ENCODE measurements at places on chromosomes 1 and 21.

- no peak for DNase-seq
Measured at GRCh38 chr1:117645343-117645742, 39.5 kb downstream of the TENT5C start.

DNA sequence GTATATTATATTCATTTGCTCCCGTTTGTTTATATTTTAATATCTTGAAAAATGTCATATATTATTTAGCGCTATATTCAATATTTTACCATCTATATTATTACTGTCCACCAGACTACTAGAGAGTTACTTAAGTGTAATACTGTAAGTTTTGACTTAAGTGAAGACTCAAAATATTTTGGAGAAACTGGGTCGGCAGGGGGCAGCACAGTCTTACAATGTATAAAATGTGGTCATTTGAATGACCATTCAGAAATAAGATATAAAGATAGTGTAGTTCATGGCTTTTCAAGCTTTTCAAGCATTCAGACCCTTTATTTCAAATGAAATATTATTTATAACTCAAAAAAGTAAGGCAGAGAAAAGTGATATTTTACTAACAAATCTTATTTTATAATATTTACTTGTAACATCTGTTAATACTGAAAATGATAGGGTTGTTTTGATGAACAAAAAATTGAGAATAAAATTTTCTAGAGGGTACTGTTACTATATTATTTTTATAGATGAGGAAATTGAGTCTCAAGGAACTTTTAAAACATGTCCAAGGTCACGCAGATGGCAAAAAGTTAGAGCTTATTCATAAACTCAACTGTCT is 89.0 kb upstream of the SERTAD4 start:
- DNase-seq: no peak

DNA sequence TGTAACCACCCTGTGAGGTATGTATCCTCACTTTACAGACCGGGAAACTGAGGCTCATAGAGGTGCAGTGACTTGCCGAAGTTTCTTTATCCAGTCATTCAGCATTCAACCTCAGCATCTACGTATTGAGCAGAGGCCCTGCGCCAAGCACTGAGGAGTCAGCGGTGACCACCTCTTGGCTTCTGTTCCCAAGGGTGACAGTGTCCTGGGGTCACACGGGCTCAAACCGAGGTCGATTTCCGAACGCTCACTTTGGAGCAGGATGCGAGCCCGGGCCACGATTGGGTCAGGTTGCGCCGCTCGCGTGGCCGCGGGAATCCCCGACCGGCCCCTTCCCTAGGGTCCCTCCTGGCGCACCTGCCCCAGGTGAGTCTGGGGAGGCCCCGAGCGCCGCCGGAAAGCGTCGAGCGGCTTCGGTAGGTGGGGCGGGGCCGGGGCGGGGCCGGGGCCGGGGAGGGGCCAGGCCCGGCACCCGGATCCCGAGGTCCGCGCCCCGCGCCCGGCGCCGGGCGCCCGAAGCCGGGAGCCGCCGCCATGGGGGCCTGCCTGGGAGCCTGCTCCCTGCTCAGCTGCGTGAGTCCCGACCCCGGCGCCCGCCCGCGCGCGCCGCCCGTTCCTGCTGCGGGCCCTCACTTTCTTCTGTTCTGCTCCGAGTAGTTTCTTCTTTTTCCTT is at the start of gene SERINC2:
Gene SERINC2, plus strand, starts transcription at position 482 of the 673 bp plus-strand sequence. Its CDS starts 53 bp downstream, at position 535.
- peak; percentile 48 for DNase-seq

GRCh38 chr1:67339623-67340343 is 32.1 kb downstream of the IL12RB2 start:
- DNase-seq: no peak

DNA sequence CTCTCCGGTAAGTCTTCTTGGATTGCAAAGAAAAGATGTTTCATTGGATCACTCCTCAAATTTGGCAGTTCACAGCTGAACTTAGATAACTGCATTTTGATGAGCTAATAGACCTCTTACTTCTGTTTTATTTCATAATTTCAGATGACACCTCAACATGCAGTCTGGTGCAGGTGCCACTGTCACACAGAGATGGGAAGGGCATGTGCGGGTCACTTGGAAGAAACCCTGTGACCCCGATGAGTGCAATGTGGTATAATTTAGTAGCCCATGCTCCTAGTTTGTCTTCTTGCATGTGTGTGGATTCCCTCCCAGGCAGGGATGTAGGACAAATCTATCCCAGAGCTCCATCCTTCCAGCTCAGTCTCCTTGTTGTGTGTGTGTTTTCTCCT is 481 bp upstream of the SLAMF1 start:
- no peak for DNase-seq

DNA sequence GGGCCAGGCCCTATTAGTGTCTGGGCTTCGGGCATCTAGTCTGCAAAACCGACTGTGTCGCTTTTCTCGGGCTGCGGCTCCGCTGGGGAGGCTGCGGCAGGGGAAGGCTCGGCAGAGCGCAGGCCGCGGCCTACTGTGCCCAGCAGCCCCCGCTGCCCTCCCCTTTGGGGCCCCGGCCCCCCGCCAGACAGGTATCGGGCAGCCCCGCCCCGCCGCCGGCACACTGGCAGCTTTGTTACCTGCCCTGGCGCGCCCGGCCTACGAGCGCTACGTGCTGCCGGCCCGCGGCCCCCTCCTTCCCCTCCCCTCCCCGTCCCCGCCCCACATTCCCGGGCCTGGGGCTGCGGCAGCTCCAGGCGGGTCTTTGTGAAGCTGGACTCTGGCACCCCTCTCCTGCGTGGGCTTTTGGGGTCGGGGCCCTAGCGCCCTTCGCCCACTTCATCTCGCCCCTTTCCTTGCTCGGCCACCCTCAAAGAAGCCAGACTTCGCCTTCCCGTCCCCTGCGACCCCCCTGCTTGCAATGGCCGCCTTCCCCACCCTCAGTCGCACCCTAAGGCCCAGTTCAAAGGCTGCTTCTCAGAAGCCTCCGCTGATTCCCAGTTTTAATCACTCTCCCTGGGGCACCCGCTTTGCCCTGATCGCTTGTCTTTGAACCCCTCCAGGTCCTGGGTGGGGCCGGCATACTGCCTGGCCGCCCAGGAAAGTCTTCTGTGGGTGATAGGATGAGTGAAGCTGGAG is 48.9 kb upstream of the SLC2A1 start:
- DNase-seq: no peak

GRCh38 chr1:115408533-115408932 is 70.5 kb upstream of the NGF start:
- no peak for DNase-seq

GRCh38 chr1:65165269-65165993 is 17.4 kb downstream of the AK4 start:
- DNase-seq: no peak

DNA sequence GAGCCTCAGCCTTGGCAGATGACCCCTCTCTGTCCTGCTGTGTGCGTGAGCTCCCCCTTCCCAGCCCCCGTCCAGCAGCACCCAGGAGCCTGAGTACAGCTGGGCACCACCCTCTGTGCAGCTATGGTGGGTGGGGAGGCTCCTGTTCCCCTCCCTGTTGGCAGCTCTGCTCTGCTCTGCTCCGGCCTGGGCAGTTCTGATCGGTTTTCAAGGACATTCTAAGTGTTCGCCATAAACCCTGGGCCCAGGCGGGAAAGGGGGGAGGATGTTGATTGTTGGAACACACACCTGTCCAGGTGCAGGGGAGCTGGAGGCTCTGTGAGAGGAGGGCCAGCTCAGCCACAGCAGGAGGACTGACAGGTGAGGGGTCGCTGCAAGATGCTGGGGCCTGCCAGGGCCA is at the start of gene CLCNKB:
Gene CLCNKB, plus strand, starts transcription at position 262 of the 400 bp plus-strand sequence. CDS start 711 bp downstream, outside the sequence.
- no peak for DNase-seq

GRCh38 chr1:169509354-169509753 is 23.6 kb upstream of the SLC19A2 start:
- DNase-seq: no peak
